ENCODE measurements at places on chromosomes 13 and 19.
A peak's percentile ranks its signal among the peaks of the same experiment; 100 is the strongest.

GRCh38 chr13:21402586-21403307 is 56.4 kb downstream of the ZDHHC20 start:
- DNase-seq: peak; percentile 17

DNA sequence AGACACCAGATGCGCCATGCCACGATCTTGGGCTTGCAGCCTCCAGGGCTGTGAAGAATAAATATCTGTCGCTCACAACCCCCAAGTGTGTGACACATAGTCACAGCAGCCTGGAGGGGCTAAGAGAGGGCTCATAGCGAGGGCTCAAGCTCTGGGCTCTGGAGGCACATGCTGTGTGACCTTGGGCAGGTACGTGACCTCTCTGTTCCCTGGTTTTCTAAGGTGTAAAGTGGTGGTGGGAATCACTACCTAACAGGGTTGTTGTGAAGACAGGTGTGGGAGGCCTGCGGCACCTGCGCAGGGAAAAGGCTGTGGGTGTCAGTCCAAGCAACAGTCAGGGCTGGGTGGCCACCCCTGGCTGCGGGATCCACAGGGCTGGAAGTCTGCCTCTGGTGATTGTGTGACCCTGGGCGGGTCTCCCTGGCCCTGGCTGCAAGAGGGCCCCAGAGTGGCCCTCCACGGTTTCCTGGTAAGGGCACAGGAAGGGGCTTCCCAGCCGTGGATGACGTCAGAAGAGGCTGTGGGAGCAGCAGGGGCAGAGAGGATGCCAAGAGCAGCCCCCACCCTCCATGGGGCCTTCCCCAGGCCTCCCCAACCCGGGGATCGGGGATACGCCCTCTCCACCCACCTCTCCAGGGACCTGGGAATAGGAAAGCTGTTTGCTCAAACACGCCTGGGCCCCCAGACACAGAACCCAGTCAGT is 218.8 kb upstream of the SGCG start:
- DNase-seq: no peak

DNA sequence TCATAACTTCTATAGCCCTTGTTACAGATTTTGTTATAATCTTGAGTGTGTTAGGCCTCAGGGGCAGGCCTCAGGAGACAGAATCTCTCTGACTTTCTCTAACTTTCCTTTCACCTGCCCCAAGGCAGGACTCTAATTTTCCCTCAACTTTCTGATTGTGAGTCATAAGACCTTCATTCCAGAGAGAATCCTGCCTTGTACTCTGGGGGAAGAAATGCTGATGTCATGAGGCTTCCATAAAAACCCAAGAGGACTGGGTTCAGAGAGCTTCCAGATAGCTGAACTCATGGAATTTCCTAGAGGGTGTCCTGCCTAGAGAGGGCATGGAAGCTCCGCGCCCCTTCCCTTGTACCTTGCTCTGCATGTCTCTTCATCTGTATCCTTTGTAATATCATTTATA is 5.3 kb upstream of the KBTBD6 start:
- DNase-seq: no peak

DNA sequence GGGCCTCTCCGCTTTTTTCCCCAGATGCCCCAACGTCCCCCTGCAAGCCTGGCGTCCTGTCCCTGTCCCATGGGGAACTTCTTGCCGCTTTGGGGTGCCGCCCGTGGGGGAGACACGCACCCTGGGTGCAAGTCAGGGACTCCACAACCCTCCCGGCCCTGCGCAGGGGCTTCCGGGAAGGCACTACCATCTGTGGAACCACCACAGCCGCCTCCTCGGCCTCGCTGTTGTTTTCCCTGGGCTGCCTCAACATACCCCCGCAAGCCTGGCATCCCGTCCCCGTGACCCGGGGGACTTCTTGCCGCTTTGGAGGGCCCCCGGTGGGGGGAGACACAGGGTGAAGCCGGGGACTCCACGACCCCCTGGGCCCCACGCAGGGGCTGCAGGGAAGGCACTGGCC is 238.4 kb downstream of the TUBA3C start:
- DNase-seq: no peak

DNA sequence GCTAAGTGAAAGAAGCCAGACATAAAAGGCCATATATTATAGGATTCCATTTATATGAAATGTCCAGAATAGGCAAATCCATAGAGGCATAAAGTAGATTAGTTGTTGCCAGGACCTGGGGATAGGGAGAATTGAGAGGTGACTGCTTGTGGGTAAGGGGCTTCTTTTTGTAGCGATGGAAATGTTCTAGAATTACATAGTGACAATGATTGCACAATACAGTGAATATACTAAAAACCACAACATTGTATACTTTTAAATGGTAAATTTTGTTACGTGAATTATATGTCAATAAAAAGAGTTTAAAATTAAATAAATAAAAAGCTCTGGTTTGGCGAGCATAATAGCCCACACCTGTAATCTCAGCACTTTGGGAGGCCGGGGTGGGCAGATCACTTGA is 486.8 kb downstream of the KLF12 start:
- DNase-seq: no peak

DNA sequence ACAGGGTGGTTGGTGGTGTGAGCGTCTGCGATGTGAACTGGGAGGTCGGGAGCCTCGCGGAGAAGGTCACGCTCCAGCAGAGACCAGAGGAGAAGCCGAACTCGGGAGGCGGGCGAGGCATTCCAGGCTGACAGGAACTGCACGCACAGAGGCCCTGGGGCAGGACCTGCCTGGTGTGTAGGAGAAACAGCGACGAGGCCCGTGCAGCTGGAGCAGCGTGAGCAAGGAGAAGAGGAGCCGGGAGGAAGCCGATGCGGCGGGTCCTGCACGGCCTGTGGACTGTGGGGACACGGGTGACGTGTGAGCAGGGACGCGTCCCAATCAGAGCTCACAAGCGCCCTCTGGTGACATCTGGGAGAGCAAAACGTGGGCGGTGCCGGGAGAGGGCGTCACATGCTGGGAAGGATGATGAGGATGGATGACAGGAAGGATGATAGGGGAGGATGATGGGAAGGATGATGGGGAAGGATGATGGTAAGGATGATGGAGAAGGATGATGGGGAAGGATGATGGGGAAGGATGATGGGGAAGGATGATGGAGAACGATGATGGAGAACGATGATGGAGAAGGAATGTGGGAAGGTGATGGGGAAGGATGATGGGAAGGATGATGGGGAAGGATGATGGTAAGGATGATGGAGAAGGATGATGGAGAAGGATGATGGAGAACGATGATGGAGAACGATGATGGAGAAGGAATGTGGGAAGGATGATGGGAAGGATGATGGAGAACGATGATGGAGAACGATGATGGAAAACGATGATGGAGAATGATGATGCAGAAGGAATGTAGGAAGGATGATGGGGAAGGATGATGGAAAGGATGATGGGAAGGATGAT is 16.1 kb upstream of the MADCAM1 start:
- DNase-seq: peak; percentile 28

- no peak for DNase-seq
These were observed 414.8 kb downstream of the GPC5 start for GRCh38 chr13:91813253-91813652.

DNA sequence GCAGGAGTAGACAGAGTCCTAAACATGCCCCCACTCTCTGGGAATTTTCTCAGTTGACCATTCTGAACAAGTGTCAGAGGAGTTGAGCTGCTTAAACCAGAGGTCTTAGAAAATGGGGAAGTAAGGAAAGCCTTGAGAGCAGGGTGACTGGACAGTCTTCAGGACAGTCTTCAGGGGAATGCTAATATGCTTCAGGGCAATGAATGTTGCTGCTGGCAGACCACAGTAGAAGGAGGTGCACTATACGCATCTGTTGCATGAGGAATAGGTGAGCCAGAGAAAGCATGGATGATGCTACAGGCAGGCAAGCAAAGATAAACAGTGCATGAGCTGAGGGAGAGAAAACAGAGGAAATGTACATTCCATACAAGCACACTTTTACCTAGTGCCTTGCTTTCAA is 196.6 kb upstream of the GPR12 start:
- DNase-seq: no peak

DNA sequence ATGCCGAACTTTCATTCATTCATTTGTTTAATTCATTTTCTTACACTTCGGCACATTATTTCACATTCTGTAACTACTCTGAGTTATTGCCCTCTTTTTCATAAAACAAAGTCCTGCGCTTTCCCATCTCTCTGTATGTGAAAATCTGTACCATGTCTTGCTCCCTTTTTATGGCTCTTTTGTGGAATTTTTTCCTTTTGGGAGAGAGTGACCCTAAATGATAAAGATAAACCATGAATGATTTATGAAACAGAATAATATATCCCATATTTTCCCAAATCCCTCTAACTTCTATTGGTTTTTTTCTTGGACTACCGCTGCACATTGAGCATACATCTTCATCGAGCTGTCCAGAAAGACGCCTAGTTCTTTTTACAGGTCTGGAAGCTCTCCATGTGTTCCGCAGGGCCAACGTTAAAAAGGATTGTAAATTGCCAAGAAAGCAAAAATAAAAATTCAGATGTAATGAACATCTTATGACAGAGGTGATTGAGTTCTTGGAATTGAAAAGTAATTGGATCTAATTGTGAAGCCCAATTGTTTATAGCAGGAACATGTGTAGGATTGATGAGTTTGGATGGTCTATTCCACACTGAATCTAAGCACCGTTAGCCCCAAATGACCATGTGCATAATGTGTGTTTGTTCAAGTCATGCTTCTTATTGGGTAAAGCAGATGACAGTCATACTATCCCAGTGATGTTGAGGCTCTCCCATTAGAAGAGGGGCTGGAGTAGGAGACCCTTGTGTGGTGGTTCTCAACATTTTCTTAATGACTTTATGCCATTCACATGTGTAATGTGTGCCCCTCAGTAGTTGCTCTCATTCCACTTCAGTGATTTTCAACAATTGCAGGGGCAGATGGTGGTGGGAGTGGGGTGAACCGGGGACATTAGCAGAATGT is 378.9 kb downstream of the DLEU7 start:
- no peak for DNase-seq

DNA sequence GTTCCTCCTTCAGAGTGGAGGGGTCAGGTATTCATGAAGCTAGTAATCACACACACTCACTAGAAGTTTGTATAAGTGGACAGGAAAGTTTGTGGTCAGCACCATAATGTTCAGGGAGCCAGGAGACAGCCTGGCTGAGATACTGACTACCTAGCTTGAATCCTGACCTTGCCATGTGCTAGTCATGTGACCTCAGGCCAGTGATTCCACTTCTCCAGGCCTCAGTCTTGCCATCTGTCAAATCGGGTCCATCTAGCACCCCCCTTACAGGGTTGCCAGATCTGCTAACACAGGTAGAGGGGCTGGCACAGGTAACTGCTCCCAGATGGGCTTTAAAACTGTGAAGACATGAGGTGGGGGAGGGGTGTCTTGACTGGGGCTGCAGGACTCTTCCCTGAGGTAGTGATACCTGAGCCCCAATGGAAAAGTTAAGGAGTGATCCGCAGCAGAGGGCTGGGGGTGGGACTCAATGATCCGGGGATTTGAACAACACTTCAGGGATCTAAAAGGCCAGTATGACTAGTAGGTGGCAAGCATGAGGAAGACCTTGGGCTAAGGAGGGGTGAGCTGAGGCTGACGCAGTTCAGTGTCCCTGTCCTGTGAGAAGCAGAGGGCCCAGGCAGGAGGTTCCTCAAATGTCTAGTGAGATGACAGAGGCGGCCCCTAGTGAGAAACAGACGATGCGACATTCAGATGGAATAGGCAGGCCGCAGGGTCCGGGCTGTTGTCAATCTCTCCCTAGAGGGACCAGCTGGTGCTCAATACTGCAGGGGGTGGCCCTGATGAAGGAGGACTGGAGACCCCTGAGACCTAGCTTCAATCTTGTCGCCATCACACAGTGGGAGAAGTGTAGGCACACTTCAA is 8.5 kb downstream of the ACTMAP start:
- no peak for DNase-seq

GRCh38 chr19:33239223-33239975 is 13.7 kb upstream of the SLC7A10 start:
- DNase-seq: no peak

DNA sequence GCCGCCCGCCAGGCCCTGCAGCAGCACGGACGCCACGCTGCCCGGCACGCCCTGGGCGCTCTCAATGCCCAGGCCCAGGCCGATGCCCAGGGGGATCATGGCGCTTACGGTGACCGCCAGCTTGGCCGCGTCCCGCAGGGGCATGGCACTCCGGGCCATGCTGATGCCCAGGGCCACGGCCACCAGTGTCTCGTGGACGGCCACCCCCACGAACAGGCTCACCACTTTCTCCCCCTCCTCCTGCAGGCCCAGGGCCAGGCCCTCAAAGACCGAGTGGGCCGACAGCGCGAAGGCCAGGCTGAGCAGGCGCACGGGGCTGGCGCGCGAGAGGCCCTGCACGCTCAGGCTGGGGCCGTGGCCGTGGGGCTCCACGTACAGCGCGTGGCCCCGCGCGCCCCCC is 6.9 kb downstream of the SLC39A3 start:
- no peak for DNase-seq

DNA sequence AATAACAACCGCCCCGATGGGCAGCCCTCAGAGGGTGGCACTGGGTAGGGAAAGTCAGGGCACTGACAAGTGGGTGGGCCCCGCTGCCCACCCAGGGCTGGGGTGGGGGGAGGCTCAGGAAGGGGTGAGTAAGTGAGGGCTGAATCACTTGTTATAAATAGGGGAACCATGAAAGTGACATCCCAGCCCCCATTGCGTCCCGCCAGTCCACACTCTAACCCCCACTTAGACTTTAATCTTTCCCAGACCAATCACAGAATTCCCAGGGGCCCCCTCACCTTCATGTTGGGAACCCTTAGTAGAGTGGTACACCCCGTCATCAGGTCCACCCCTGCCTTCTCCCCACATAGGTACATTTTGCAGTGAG is 37.0 kb upstream of the NANOS3 start:
- DNase-seq: peak; percentile 64

DNA sequence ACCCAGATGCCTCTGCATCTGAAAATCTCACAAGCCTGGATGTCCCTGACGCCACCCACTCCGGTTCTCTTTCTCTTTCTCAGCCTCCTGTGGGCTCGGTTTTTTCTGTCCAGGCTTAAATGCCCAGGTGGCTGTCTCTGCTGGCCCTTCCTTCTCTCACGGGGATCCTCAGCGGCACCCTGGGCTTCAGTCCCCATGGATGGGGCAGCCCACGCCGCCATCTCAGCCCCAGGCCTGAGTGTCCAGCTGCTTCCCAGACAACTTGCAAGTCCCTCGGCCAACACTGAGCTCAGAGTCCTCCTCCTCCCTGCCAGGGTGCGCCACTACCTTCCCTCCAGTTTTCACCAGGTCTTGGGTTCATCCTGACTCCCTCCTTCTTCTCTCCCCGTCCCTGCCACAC is 6.4 kb downstream of the FBN3 start:
- DNase-seq: no peak

- no peak for DNase-seq
These were observed 723.8 kb downstream of the UQCRFS1 start for GRCh38 chr19:28489126-28489660.

DNA sequence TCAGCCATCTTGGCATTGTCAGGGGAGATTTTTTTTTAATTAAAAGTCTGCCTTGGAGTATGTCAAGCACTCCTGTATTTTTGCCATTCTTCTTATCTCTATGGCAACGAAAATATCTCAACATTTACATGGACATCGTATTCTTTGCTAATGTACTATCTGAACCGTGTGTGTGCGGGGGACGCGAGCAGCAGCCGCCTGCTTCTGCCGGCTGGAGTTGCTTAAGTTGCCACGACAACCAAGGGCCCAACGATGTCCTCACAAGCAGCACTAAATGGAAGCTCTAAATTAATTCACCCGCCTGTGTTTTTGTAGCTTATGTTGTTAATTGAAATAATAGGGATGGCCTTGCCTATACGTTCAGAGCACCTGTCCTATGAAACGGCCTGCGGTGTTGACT is 309.5 kb downstream of the TEX29 start:
- no peak for DNase-seq

Data from CD4-positive, alpha-beta T cell treated with Interleukin-4 for 4 hours (primary cell).